DMS 273 treated with DMSO at 0.1 percent for 48 hours (cell line): ENCODE measurements at places on chromosomes 13 and 19.

DNA sequence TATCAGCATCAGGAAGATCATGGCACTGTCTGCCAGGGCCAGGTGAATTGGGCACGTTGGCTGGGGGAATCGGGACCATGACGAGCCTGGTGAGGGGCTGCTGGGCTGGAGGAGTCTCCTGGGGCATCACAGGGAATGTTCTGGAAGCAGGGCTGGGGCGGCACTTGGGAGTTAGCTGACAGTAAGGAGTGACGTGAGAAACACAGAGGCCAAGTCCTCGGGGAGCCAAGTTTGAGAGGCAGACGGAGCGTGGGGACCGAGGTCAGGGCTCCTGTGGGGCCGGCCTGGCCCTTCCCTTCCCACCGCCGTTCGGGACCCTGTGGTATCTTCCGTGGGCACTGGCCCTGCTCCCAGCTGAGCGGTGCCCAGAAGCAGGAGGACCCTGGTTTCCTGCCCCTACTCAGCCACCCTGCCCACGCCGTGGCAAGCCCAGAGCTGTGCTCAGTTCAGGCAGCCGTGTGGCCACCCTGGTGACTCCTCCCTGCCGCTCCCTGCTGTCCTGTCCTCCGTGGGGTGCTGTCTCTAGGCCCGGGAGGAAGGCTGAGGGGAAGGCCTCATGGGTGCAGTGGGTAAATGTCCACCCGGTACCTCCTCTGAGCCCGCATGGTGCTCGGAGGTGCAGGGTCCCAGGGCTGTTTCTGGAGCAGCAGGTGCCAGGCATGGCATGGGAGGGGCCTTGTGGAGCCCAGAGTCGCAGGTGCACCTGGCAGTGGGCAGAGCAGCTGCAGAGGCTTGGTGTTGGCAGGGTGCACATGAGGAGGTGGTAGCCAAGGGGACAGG is 25.2 kb downstream of the CRTC1 start:
- no peak for DNase-seq

- no peak for DNase-seq
Observed at GRCh38 chr19:19528721-19529490, at the start of gene YJEFN3. Gene YJEFN3 (plus strand): TSS chr19:19528911. CDS start chr19:19528933, 22 bp downstream.

DNA sequence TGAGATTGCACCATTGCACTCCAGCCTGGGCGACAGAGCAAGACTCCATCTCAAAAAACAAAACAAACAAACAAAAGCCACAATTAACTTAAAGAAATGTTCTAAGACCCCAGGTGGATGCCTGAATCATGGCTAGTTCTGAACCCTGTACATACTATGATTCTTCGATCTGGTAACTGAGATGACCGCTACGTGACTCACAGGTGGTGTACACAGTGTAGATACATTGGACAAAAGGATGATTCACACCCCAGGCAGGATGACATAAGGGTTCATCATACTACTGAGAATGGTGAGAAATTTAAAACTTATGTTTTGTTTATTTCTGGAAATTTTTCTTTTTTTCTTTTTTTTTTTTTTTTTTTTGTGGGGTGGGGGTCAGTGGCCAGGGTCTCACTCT is 6.5 kb downstream of the ZNF426 start:
- no peak for DNase-seq

- DNase-seq: no peak
Observed at GRCh38 chr19:31985001-31985605, 360.3 kb upstream of the ZNF507 start.

DNA sequence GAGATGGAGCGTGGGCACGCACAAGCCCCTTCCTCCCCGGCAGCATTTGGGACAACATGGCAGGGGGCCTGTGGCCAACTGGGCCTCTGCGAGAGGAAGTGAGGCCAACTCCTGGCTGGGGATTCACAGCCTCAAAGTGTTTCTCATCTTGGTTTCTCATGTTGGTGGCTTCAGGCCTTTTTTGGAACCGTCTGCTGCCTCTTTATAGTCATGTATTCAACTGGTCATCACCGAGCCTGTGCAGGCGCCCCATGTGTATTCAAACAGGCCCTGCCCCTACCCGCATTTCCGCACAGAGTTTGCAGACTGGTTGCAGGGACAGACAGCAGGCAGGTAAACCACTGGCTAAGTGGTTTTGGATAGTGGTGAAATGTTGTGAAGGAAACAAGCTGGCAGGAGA is 17.3 kb upstream of the RELB start:
- DNase-seq: no peak

DNA sequence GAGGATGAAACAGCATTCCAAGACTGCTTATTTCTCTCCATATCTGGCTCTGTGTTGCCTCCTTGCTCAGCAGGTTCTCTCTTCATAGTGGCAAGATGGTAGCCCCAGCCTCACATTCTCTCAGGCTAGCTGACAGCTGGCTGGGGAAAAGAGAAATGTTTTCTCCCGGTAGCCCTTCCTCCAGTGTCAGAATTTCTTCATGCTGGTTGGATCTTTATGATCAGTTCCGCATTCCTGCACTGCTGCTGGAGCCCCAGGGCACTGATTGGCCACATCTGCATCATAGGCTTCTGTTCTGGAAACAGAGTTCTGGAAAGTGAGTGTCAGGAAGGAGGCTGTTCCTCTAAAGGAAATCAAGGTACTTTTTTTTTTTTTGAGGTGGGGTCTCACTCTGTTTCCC is 24.6 kb downstream of the POP4 start:
- no peak for DNase-seq

- DNase-seq: no peak
Observed at GRCh38 chr13:47499358-47500150, 501.5 kb downstream of the SUCLA2 start.

DNA sequence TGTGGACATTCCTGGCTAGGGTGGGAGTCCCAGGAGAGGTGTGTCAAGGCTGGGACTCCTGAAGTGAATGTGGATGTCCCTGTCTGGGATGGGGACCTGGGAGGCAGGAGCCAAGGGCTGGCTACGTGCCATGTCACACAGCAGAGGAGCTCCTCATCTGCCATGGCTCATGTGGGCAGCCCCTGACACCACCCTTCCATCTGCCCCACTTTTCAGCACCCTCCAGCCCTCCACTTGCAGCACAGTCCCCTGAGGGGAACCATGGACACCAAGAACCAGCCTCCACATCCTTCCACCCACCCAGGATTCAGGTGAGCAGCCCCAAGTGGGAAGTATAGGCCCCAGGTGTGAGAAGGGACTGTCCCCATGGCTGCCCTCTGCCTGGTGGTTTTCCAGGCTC is 1.7 kb downstream of the ZNF446 start:
- no peak for DNase-seq

- no peak for DNase-seq
Observed at GRCh38 chr19:55549500-55550320, 4.4 kb upstream of the SBK3 start.

DNA sequence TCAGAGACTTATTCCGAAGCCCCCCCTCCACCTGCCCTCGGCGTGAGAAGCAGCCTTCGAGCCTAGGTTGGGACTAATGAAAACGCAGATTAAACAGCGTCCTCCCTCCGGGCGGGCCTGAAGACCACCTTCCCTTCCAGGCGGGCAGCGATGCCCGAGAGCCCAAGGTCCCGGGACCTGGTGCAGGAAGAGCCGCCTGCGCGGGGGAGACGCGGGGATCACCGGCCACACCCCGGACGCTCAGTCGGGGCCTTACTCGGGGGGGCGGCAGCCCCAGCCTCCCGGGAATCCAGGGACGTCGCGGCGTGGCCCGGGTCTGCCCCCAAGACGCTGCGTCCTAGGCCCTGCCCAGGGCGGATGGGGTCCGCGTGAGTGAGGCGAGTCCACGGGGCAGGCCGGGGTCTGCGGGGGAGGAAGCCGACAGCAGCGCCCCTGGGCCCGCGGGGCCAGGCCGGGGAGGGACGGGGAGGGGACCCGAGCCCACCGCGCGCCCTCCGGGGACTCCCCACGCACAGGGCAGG is 33.3 kb upstream of the SPACA7 start:
- DNase-seq: no peak

- peak; percentile 81 for DNase-seq
Observed at GRCh38 chr13:76289558-76289957, 596.6 kb downstream of the KCTD12 start.

DNA sequence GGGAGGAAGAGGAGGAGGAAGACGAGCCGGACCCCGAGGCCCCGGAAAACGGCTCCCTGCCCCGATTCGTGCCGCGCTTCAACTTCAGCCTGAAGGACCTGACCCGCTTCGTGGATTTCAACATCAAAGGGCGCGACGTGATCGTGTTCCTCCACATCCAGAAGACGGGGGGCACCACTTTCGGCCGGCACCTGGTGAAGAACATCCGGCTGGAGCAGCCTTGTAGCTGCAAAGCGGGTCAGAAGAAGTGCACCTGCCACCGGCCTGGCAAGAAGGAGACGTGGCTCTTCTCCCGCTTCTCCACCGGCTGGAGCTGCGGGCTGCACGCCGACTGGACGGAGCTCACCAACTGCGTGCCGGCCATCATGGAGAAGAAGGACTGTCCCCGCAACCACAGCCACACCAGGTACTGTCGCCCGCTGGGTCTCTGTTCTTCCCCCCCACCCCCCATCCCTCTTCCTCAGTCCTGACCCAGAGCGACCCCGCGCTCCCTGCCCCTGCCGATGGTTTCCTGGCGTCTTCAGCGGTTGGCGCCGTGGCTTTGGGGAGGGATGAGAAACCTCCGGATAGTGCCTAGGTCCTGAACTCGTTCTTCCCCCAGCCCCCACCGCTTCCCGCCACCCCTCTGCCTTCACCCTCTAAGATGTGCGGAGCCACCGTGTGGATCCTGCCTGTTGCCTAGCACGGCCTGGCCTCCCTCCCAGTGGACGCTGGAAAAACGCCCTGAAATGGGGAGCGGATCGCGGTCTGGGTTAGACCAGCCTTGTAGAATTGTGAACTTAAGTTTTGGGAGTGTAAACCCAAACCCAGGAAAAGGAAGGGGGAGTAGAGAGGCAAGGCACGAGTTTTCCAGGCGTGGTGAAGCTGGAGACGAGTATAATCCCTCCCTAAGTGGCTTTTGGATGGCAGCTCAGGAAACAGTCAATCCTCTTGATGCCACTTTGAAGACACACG is 1.5 kb downstream of the HS6ST3 start:
- DNase-seq: no peak
